ENCODE measurements at places on chromosomes 3 and 15.

DNA sequence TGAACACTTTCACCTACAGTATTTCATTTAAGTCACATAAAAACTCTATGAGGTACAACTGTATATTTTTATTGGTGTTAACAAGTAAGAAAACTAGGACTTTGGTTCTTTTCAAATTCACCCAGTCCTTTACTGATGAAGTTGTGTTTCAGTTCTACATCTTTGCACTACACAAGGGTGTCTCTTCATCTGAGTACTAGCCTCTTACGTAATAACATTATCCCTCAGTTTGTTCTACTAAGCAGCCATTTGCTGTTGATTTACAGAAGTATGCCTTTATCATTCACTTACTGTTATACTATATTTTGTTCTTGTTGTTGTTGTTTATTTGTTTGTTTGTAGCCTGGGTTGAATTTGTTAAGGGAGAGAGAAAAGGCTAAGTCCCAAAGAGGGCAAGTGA is 311.9 kb downstream of the PLOD2 start:
- no peak for DNase-seq

DNA sequence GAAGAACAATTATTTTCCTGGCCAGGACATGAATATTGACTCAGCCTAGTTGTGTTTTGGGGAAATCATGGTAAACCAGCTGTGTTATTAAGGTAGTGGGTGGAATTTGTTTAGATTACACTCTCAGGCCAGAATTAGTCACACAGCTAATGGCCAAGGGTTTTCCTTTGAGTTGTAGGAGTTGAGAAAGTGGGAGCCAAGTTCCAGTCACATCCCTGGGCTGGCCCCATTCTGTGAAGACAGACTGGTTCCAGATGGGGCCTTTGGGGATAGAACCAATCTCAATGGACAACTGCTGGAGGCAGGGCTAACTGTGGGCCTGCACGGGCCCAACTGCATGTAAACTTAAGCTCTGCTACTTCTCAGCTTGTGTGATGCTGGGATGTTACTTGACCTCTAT is 1.4 kb upstream of the RASL12 start:
- no peak for DNase-seq

DNA sequence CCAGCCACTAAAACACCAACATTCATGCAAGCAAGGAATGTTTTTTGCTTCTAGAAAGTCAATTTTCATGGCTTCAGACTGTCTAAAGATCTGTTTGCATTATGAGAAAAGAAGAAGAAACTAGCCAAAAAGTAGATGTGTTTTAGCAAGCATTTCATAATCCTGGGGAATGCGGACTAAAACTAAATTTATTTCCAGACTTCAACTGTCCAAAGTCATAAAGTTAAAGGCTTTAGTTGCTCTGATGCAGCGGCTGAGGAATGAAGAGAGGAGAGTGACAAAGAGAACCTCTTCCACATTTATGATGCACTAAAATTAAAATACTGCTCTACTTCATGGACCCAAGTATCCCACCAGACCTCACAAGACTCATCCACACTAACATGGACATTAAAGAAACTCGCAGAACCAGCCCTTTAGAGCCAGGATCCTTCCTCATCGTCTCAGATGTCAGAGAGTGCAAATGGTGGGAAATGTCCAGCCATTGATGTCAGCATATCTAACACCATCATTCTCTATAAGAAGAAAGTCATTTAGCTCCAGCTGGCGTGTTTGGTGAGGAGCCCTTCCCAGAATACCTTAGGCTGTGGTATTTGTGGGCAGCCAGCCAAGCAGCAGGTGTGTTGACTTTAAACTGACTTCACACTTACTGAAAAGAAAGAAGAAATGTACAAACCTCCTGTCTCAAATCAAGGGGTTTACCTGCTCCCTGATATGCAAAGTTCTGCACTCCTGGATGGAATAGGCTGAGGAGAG is 17.4 kb downstream of the FYCO1 start:
- no peak for DNase-seq

- no peak for DNase-seq
Measured at GRCh38 chr15:31799715-31800321, 230.5 kb upstream of the CHRNA7 start.

Measured in NCI-H345 (cell line).